RWPE2 (cell line): ENCODE measurements at places on chromosomes 3 and 15.

GRCh38 chr3:195240171-195240701, 30.7 kb downstream of the XXYLT1 start:
- no peak for DNase-seq

DNA sequence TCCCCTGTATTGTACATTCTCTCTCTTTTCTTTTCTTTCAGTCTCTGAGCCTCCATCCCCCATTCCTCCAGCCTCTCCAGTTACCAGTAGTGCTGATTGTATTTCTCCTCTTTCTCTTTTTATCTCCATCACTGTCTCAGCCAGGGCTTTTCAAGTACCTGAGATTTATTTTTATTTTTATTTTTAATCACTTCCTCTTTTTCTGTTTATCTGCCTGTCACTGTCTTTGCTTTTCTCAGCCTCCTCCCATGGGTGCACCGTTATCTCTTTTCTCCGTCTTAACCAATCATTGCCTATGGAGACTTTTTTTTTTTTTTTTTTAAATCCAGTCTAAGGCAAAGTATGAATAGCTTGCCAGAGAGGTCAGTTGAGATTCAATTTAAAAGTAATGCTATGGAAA, 359.3 kb downstream of the GAP43 start:
- no peak for DNase-seq

GRCh38 chr3:106485217-106485616, 616.4 kb upstream of the CBLB start:
- no peak for DNase-seq

GRCh38 chr3:42051384-42052131, 39.6 kb upstream of the TRAK1 start:
- no peak for DNase-seq
